Spinal cord (tissue), 10 donors: ENCODE measurements at places on chromosomes 1 and 21.

DNA sequence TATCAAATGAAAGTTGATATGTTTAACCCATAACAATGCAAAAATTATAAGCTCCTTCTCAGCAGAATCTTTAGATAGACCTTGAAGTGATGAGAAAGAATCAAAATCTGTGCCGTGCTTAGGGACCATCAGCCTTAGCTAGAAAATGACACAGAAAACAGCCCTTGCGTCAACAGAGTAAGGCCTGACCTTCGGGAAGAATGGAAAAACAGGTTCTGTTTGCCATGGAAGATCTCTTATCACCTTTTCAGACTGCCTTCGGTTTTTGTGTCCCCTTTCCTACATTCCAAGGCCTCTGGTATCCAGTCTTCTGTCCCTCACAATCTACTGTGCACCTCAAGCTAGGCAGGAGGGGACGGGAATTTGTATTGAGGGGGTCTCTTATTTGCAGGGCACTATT, 37.6 kb upstream of the DPT start:
- no peak for DNase-seq

- DNase-seq: no peak
These were observed 9.8 kb upstream of the SSX2IP start for GRCh38 chr1:84700070-84700469.

GRCh38 chr21:39850333-39850732, 16.9 kb upstream of the PCP4 start:
- DNase-seq: peak; percentile 29

- no peak for DNase-seq
These were observed 18.0 kb upstream of the ADARB1 start for GRCh38 chr21:45056296-45056904.

DNA sequence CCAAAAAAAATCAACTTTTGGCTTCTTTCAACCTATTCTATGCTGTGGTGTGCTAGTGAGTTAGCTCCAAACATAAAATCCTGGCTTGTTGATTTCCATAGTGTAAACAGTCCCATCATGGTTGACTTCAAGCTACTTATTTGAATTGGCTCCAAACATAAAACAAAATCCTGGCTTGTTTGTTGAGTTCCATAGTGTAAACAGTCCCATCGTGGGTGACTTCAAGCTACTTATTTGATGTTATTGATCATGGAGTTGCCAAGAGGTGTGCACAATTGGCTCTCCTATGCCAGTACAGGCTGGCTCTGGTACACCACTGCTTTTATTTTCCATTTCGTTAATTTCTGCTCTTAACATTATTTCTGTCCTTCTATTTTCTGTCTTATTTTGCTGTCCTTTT, 1.8 kb upstream of the COA6 start:
- no peak for DNase-seq

GRCh38 chr1:178262120-178262500, 168.2 kb downstream of the RASAL2 start:
- DNase-seq: peak; percentile 22

DNA sequence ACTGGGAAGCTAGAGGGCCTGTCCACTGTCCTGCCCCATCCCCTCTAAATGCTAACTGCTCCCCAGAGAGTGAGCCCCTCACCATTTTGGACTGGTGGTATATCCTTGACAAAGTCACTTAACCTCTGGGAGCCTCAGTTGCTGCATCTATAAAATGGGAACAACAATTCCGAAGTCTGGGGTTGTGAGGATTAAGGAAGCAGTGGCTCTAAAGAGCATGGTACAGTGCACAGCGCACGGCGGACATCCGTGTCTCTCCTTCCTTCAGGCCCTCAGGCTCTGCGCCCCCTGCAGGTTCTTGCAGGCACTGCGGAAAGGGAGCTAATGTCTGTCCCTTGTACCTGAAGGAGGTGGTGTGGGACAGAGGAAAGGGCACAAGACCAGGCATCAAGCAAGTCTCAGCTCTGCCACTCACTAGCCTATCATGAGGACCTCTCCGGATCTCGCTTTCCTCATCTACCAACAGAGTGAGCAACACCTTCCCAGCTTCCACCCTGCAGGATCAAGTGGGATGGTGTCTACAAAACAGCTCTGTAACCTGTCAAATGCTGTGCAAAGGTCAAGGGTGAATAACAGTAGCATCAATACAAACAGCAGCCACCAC, 20.1 kb downstream of the ECE1 start:
- no peak for DNase-seq

DNA sequence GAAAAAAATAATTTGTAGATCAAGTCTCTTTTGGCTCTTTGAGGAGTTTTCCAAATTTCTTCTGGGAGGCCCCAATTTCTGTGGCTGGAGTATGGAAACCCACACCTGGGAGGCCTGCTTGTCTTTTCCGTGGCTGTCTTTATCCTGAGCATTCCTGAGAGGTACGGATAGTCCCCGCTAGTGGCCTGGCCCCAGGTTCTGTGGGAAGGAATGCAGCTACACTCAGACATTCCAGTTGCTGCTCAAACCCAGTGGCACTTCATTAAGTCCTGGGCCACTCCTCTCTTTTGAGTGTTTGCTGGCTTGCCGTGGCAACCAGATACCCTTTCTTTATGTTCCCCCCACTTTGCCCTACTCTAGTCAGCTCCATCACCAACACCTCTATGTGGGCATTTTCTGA, 310.4 kb downstream of the ASTN1 start:
- no peak for DNase-seq

DNA sequence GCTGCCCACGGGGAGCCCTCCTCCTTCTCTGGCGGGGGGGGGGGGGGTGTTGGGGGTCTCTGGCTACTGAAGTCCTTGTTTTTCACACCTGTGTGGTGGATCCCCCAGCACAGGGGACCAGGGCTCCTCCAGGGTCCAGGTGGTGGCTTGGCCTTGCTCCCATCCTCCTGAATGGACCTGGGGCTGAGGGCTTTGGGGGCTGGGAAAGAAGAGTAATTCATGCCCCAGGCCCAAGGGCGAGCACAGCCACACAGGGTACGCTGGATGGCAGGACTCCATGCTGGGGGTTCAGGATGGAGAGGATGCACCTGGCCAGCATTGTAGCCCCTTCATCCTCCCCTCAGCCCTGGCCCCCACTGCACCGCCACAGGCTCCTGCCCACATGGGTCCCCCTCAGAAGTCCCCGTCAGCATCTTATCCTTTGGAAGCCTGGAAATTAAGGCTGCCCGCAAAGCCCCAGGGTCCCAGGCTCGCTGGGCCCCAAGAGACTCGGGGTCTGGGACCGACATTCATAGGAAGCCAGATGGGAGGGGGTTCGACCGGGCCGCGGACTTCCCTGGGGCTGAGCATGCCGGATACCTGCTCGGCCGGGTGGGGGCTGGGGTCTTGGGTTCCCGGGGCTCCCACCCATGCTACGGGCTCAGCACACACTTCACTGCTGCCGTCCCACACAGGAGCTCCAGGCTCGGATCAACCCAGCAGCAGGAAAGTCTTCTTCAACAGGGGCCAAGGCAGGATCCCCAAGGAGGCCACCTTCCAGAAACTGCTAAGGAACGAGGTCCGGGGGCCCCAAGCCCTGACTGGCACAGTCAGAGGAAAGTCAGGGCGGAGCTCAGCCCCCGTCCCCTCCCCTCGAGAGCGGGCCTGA, 49.0 kb upstream of the ACTRT2 start:
- DNase-seq: no peak

- no peak for DNase-seq
These were observed 21.6 kb downstream of the GABPA start for GRCh38 chr21:25756190-25756932.

DNA sequence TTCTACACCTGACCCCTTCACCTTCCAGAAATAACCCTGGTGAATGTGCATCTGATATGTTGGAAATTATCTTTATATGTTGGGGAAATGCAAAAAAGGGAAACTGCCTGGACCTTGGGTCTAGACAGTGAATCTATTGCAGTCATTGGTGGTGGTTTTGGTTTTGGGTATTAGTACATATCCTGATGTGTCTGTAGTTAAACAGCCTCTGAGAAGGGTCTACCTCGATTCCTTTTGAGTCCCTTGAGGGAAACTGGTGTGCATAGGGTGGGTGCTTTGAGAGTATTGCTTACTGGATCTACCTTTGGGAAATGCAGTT, 127.3 kb upstream of the KIAA0040 start:
- DNase-seq: no peak

DNA sequence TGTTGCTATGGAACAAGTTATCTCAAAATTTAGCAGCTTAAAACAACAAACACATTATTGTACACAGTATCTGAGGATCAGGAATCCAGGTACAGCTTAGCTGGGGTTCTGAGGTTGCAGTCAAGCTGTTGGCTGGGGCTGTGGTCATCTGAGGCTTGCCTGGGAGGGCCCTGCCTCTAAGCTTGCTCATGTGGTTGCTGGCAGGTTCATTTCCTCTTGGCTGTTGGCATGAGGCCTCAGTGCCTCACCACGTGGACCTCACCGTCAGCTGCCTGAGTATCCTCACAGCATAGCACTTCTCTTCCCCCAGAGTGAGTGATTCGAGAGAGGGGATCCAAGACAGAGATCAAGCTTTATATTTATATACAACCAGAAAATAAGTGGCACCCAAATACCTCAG, 18.6 kb downstream of the NTPCR start:
- no peak for DNase-seq

- DNase-seq: no peak
These were observed 6.6 kb downstream of the CMPK1 start for GRCh38 chr1:47340227-47340626.

GRCh38 chr1:157157501-157158190, 19.5 kb upstream of the ETV3 start:
- no peak for DNase-seq

DNA sequence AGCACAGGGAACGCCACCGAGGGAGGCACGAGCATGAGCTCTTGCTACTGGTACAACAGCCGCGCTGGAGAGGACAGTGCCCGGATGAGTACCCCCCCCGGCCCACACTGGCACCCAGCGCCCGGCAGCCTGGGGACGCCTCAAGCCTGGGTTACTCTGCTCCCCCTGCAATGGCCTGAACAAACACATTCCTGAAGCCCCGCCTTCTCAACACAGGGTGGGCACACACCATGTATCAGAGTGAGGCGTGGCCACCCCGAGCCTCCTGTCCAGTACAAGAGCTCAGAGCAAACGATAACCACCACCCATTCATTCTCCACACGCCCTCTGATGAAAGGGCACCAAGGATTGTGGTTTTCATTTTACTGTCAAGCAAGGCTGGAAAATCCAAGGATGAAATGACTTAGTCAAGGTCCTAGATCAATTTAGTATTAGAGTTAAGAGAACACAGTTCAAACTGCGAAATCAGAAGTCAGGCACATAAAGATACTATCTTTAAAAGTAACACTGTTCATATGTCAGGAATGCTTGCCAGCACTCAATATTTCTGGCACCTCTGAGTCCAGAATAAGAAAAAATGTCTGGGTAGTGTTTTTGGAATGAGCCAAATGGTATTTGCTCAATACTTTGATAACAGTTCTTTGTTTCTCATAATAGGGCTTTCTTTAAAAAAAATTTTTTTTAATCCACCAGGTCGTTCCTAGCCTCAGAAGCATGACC, 22.0 kb downstream of the UBE2G2 start:
- DNase-seq: no peak

DNA sequence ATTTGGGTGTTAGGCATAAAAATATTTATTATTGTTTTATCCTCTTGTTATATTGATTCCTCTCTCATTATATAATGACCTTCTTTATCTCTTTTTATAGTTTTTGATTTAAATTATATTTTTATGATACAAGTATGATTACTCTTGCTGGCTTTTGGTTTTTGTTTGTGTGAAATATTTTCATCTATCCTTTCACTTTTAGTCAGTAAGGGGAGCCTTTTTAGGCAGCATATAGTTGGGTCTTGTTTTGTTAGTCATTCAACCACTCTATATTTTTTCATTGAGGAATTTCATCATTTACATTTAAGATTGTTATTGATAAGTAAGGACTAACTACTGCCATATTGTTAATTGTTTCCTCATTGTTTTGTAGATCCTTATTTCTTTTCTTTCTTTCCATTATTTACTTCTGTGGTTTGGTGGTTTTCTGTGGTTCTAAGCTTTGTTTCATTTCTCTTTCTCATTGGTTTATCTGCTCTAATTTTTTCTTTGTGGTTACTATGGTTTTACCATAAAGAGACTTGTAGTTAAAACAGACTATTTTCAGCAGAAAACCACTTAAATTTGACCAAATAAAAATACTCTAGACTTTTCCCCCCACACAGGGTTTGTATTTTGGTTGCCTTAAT, 593.1 kb downstream of the NUF2 start:
- DNase-seq: no peak

- DNase-seq: no peak
These were observed 166.1 kb upstream of the DPYD start for GRCh38 chr1:98086796-98087441.

- no peak for DNase-seq
These were observed 254.7 kb downstream of the NFIA start for GRCh38 chr1:61337037-61337436.

GRCh38 chr1:200042552-200043335, 15.2 kb downstream of the NR5A2 start:
- DNase-seq: peak; percentile 55

DNA sequence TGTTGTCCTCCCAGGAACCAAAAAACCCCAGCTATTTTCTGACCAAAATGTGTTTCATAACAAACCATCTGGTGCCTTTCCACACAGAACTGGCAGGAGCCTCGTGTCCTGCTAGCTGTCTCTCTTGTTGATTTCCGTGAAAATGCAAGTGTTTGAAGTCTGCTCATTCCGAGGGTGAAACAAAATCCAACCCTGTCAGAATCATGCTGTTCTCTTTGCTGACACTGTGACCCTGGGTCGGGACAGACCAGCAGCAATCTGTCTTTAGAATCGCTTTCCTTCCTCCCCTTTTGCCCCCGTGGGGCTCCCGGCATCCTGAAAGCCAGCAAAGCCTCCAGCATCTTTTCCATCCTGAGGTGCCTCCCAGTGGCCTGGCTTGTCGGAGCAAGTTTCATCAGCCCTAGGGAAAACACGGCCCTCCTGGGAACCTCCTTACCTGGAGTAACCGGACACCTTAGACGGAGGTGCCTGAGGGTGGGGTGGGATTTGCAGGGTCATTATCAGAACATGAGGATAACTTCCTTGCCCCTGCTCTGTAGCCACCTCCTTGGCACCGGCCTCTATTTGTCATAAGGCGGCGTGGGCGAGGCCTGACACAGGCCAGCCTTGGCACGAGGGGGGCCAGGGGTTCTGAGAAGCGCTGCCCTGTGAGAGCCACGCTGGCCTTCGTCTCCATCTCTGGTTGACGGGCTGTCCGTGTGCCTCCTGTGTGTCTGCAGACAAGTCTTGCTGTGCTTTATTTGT, 24.9 kb downstream of the LDLRAP1 start:
- peak; percentile 15 for DNase-seq

DNA sequence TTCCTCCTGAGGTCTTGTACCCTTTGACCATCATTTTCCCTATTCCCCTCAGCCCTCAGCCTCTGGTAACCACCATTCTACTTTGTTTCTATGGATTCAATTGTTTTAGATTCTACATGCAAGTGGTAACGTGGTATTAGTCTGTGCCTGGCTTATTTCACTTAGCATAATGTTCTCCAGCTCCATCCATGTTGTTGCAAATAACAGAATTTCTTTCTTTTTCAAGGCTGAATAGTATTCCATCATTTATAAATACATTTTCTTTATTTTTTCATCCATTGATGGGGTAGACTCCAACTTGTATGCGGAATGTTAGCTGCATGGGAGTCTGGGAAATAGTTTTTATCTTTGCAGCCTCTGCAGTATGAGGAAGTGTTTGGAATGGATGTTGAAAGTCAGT, 26.3 kb upstream of the TMEM54 start:
- no peak for DNase-seq

GRCh38 chr1:161350671-161351070, 17.0 kb downstream of the CFAP126 start:
- no peak for DNase-seq
